ENCODE measurements at places on chromosomes 5 and 9.

DNA sequence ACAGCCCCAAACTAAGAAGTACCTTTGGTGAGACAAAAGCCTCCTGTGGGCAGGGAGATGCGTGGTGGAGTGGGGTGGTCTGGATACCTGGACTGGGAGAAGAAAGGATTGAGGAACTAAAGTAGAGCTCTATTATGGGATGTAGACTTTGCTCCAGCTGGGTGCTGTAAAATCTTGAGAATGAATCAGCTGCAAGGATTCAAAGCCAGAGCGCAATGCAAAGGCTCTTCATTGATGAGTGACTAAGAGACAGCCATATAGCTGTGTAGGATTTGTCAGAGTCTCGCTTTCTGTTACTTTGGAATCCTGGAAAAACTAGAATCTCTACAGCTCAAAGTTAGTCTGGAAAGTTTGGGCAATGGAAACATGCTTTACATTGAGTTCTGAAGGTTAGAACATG is 159.9 kb downstream of the TAF11L14 start:
- no peak for DNase-seq

- DNase-seq: no peak
These were observed 35.3 kb downstream of the MPDZ start for GRCh38 chr9:13244181-13244580.

DNA sequence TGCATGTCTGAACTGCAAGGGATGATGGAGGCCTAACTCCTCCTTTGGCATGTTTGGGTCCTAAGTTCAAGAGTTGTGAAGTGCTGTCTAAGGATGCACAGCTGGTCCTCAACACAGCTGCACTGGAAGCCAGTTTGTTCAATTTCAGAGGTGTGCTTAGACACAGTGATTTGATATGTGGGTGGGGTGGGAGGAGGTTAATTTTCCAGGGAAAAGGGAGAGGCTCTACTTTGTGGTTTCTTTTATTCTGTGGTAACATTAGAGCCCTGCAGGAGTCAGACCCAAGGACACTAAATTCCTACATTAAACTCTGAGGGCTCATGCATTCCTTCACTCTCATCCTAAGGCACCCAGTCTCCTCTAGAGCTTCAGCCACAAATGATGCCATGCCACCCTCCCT is 188.4 kb upstream of the MAST4 start:
- no peak for DNase-seq

- no peak for DNase-seq
These were observed 153.3 kb downstream of the CDH10 start for GRCh38 chr5:24491490-24491889.

DNA sequence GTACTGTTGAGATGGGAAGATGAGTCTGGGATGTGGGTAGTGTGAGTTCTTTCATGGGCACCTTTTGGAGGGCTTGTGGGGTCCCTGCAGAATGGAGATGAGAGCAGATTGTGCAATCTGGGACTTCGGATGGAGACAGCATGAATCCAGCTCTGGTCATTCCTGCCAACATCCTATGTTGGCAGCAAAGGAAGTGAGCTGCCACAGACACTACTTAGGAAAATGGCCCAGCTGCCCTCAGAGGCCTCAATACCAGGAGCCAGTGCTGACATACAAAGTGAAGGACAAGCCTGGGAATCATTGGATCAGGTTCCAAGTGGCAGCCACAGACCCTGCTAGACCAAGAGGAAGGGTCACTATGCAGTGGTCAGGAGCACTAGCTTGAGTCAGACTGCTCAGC is 402.8 kb downstream of the CDK5RAP2 start:
- DNase-seq: no peak

GRCh38 chr9:114496011-114496410 is 9.3 kb downstream of the WHRN start:
- no peak for DNase-seq

- DNase-seq: no peak
These were observed 85.9 kb downstream of the RAI14 start for GRCh38 chr5:34742061-34742460.

GRCh38 chr9:133351908-133352634 is 4.1 kb downstream of the RPL7A start:
- peak; percentile 49 for DNase-seq

GRCh38 chr5:41891066-41891707 is 13.0 kb upstream of the RIMOC1 start:
- DNase-seq: no peak

GRCh38 chr9:78788101-78788500 is 491.2 kb downstream of the PSAT1 start:
- DNase-seq: no peak

- DNase-seq: no peak
These were observed 50.6 kb downstream of the ALDH1A1 start for GRCh38 chr9:72902268-72902667.

DNA sequence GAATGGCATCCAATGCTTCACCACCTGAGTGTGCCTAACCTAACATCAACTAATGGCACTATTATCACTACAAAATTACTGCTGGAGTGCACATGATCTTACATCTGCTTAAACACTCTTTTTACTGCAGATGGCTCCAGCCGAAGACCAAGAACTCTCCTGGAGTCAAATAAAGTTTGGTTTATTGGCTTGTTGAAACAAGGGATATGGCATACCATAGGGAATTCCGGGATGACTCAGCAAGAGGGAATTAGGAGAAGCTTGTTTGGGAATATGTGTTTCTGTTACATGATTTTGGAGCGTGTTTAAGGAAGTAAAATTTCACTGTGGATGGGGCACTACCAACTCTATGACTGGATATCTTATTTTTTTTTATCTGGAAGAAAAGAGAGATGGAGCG is 872.6 kb downstream of the DTWD2 start:
- no peak for DNase-seq

GRCh38 chr5:122424132-122424531 is 112.1 kb downstream of the SNCAIP start:
- no peak for DNase-seq

- no peak for DNase-seq
These were observed 74.1 kb upstream of the SNCAIP start for GRCh38 chr5:122237906-122238305.

DNA sequence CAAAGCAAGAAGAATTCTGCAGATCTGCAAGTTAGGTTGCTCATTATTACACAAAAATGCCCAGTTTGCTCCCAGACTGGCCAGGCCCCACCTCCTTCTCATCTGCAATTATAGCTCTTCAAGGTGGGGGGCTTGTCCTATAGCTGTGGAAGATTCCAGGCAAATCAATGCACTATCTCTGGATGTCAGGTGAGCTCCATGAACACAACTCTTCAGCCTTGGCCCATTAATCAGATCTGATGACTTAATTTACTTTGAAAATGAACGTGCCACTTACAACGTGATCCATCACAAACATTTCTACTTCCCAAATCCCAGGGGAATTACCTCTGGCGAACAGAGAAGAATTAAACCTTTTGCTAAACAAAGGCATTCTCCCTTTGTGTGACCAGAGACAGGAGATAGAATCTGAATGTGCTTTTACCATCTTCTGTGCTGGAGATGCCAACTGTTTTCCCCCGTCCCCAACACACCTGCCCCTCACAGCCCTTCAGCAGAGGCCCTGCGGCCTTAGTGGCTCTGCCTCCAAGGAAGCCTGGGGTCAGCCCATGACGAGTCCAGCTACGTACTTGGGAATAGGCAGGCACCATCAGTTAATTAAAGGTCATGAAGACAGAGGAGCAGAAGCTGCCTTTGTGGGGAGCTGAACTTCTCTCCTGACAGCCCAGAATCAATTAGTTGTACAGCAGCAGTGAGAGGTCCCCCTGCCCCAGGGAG is 60.5 kb downstream of the SNX18 start:
- no peak for DNase-seq

DNA sequence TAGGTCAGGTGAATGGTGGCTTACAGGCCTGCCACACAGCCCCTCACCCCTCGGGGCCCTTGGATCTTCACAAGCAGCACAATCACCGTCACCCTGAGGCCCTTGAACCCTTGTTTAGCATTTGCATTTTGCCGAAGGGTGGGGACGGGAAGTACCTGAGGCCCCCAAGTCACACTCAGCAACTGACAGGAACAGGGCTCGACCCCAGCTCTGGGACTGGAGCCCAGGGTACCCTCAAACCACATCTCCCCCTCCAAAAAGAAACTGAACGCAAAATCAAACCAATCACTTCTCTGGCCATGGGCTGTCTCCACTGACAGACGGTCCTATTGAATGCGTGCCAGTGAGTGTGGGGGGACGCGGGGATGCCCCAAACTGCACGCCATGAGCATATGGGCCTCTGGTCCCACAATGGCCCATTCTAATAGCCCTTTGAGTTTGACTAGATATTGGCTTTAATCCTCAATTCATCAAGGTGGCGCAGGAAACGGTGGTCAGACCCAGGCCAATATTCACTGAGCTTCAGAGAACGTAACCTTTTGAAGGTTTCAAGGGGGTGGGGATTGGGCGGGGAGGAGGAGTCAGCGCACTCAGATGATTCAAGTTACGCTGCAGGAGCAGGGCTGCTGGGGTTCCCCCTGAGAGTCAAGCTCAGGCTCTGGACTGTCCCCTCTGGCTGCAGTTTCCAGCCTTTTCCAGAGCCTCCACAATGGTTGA is 176.0 kb downstream of the DAB2IP start:
- no peak for DNase-seq

DNA sequence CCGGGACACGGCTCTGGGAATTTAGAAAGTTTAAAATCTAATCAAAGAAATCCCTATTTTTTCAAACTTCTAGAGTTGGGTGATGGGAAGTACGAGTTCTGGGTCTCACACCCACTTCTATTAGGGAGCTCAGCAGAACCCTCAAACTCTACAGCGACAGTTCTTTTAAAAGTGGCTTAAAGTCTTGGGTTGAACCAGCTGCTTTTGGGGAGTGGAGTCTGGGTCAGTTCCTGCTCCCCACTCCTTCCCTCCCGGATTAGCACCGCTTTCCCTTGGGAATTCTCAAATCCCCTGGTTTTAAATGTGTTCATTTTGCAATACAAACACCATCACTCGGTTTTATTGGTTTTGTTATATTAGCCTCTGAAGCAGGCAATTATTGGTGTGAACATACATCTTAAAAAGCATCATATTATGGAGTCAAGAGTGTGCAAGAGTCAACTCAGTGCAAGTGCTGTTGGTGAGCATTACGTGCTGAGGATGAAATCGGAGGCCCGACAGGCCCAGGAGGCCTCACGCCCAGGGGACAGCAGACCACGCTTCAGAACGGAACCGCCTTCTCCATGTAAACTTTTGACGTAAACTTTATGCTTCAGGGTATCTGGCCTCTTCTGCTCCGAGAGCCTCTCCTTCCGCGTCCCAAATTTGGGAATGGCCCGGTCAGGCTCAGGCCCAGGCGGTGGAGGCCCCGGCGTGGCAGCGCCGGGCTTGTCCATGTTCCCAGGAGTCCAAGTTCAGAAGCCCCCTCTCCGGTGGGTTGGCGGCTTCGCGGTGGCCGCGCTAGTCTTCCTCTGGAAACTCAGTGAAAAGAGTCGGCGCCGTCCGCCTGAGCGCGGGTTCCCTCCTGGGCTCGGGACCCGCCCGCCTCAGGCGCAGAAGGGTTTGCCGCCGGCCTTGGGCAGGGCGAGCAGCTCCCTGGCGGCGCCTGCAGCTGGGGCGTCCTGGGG is 5.3 kb downstream of the IRX4 start:
- no peak for DNase-seq

DNA sequence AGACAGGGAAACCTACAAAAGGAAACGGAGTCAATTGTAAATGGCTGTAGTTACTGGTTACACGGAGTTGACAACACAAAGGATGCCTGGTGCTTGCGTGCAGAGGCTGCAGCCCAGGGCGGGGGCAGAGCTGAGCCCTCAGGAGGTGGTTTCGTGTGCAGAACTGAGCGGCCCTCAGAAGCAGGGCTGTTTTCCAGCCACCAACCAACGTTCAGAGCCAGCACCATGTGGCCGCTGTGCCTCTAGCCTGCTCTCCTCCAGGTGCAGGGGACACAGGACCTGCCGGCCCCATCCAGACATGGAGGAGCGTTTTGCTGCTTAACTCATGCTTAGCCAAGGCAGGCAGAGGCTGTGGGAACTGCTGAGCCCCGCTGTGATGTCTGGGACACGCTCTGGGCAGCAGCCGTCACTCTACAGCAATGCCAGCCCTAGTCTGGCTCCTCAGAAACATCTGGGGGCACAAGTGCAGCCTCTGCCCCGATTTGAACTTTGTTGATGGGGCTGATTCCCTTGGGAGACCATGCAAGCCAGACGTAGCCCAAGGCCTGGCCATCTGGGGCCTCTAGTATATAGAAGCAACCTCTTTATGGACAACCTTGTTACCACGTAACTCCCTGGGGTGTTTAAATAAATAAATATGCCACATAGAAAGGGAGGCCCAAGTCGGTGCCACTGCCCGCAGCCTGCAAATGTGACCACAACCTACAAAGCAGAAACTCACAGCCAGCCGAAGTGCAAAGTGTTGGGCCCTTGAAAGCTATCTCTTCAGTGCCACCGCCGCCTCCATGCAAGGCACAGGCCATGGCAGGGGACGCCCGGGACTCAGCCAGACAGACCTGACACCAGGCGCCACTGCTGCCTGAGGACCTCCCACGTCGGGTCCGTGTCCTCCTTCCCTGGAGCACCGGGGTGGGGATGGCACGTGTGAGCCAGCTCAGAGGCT is 42.1 kb downstream of the NKD2 start:
- no peak for DNase-seq

- no peak for DNase-seq
These were observed 6.1 kb upstream of the AFAP1L1 start for GRCh38 chr5:149265597-149265996.

Data from activated naive CD4-positive, alpha-beta T cell treated with anti-CD3 and anti-CD28 coated beads, Interleukin-2, amount 50 U/mL, for 16 hours (primary cell).